ENCODE measurements at places on chromosomes 13 and 19. TPM values are rescaled to one million over a fixed set of nuclear protein-coding genes. Genes with fewer than 3 reads are reported as not detected.

- peaks cover 68% of the 10 kb centered on the region for H3K4me1 ChIP-seq
- peak; percentile 84 for DNase-seq
- peak overlapping the region; percentile 92 for H3K27ac ChIP-seq
- no peaks in the 10 kb centered on the region for H3K27me3 ChIP-seq
- peak overlapping the region; percentile 97 for H3K4me3 ChIP-seq
These were observed 9.8 kb upstream of the CIRBP start for GRCh38 chr19:1259206-1259875.

DNA sequence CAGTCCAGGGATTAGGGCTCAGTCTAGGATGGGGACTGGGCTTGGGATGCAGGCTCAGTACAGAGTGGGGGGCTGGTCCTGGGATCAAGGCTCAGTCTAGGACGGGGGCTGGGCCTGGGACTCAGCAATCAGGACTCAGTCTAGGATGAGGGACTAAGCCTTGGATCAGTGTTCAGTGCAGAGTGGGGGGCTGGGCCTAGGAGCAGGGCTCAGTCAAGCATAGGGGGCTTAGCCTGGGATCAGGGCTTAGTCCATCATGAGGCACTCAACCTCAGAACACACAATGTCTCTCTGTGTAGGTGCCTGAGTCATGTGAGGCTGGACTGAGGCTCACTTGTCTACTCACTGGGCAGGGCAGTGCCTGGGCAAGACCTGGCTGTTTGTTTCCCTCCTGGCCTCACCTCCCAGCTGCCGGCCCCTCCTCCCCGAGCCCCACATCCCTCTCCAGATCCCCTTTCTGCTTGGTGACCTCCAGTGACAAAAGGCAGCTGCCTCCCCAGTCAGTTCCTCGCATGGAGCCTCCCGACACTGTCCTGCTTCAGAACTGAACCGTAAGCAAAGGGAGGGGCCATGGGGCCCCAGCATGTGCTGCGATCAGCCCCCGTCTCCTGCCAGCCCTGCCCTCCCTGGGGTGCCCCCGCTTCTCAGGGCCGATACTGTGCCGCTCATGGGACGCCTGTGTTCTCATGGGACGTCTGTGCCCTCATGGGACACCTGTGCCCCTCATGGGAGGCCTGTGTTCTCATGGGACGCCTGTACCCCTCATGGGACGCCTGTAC is 6.5 kb upstream of the S1PR4 start:
- no peak for DNase-seq
- peak overlapping the region; percentile 46 for H3K27ac ChIP-seq
- H3K36me3 ChIP-seq = peaks cover 8% of the 10 kb centered on the region
- peaks cover 32% of the 10 kb centered on the region for H3K4me1 ChIP-seq

GRCh38 chr19:45825917-45826893 is 11.1 kb upstream of the RSPH6A start:
- H3K36me3 ChIP-seq = peaks cover 56% of the 10 kb centered on the region
- H3K4me3 ChIP-seq = no peak overlapping the region
- no peak overlapping the region for H3K27ac ChIP-seq
- DNase-seq = no peak

DNA sequence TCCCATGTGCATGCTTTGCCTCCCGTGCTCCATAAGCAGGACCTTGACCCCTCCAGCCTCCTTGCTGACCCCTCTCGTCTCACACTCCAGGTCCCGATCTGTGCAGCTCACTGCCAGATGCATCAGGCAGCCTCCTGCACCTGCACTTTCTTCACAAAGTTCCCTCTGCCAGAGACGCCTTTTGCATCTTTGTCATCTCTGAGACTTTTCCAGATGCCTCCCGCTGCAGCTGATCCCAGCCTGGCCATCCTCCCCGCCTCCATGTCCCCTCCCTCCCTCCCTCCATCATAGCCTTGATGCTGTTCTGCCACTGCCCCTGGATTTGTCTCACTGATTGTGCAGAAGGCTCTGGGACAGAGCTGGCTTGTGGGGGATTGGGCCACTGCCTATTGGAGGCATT is 29.9 kb downstream of the PPP1R37 start:
- no peaks in the 10 kb centered on the region for H3K27me3 ChIP-seq
- DNase-seq = no peak

- no peaks in the 10 kb centered on the region for H3K36me3 ChIP-seq
- H3K27ac ChIP-seq = no peak overlapping the region
- DNase-seq = no peak
- H3K27me3 ChIP-seq = no peaks in the 10 kb centered on the region
- no peaks in the 10 kb centered on the region for H3K4me1 ChIP-seq
These were observed 126.0 kb downstream of the TUBA3C start for GRCh38 chr13:19055611-19056010.

GRCh38 chr19:54677217-54677616 is 14.4 kb downstream of the LILRB4 start:
- no peak overlapping the region for H3K4me3 ChIP-seq
- no peak overlapping the region for H3K27ac ChIP-seq
- H3K36me3 ChIP-seq = no peaks in the 10 kb centered on the region
- no peak for DNase-seq
- H3K27me3 ChIP-seq = peaks cover 2% of the 10 kb centered on the region

DNA sequence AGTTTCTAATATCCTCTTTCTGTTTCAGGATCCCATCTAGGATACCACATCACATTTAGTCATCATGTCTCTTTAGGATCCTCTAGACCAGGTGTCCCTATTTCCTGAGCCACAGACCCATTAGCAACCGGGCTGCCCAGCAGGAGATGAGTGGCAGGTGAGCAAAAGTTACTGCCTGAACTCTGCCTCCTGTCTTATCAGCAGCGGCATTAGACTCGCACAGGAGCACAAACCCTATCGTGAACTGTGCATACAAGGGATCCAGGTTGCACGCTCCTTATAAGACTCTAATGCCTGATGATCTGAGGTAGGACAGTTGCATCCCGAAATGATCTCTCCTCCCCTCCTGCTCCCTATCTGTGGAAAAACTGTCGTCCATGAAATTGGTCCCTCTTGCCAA is 7.8 kb upstream of the CEBPG start:
- DNase-seq = no peak
- no peaks in the 10 kb centered on the region for H3K4me1 ChIP-seq
- no peaks in the 10 kb centered on the region for H3K36me3 ChIP-seq
- peaks cover 16% of the 10 kb centered on the region for H3K27me3 ChIP-seq

DNA sequence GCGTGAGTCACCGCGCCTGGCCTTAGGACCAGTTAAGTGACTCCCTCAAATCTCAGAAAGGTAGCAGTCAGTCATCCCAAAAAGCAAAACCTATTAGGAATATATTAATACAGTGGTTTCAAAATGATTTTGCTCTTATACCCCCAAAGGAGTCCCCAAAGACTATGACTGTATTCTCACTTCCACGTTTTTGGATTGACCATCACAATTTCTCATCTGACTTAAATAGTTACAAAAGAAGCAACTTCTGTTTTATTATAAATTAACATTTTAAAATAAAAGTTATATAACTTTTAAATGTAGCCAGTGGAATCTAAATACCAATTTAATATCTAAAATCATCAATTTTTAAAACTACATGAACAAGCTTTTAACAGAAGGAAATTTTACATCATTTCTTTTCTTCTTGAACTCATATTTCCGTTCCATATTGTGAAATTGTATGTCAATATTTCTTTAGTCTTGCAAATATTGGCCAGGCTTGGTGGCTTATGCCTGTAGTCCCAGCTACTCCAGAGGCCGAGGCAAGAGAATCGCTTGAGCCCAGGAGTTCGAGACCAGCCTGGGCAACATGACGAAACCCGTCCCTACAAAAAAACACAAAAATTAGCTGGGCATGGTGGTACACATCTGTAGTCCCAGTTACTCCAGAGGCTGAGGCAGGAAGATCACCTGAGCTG is 1.5 kb upstream of the SPART start:
- peaks cover 24% of the 10 kb centered on the region for H3K4me1 ChIP-seq
- H3K27ac ChIP-seq = no peak overlapping the region
- no peaks in the 10 kb centered on the region for H3K36me3 ChIP-seq
- H3K27me3 ChIP-seq = peaks cover 4% of the 10 kb centered on the region

GRCh38 chr19:43759515-43759914 is 4.8 kb upstream of the SMG9 start:
- no peak for DNase-seq
- H3K4me3 ChIP-seq = no peak overlapping the region
- H3K27me3 ChIP-seq = no peaks in the 10 kb centered on the region
- no peak overlapping the region for H3K27ac ChIP-seq
- H3K36me3 ChIP-seq = peaks cover 32% of the 10 kb centered on the region

- peaks cover 26% of the 10 kb centered on the region for H3K4me1 ChIP-seq
- H3K27ac ChIP-seq = no peak overlapping the region
- peaks cover 15% of the 10 kb centered on the region for H3K27me3 ChIP-seq
- no peak overlapping the region for H3K4me3 ChIP-seq
- no peak for DNase-seq
- no peaks in the 10 kb centered on the region for H3K36me3 ChIP-seq
These were observed 920 bp upstream of the SIGLEC7 start for GRCh38 chr19:51141181-51141580.

- H3K27ac ChIP-seq = no peak overlapping the region
- H3K27me3 ChIP-seq = no peaks in the 10 kb centered on the region
- H3K4me3 ChIP-seq = no peak overlapping the region
- H3K36me3 ChIP-seq = no peaks in the 10 kb centered on the region
These were observed 22.9 kb downstream of the LRCH1 start for GRCh38 chr13:46575818-46576221.

DNA sequence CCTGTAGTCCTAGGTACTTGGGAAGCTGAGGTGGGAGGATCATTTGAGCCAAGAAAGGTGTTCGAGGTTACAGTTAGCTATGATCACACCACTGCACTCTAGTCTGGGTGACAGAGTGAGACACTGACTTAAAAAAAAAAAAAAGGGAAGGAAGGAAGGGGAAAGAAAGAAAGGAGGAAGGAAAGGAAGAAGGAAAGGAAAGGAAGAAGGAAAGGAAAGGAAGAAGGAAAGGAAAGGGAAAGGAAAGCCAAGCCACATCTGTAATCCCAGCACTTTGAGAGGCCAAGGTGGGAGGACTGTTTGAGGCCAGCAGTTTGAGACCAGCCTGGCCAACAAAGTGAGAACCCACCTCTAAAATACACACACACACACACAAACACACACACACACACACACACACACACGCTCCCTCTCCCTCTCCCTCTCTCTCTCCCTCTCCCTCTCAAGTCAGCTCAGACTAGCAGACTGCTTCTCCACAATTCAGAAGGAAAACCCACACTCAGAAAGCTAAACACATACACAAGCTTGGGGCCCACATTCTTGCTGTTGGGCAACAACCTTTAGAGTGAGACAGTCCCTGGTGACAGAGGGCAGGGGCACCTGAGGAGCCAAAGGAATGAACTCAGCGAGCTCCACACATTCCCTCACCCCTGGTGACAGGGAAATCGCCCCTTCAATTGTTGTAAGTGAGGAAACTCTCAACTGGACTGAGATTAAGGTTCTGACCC is 2.7 kb downstream of the ZNF709 start:
- peak overlapping the region; percentile 45 for H3K27ac ChIP-seq
- H3K4me1 ChIP-seq = peaks cover 40% of the 10 kb centered on the region
- H3K4me3 ChIP-seq = peak overlapping the region; percentile 22
- H3K36me3 ChIP-seq = peaks cover 11% of the 10 kb centered on the region
- no peaks in the 10 kb centered on the region for H3K27me3 ChIP-seq
- DNase-seq = no peak

DNA sequence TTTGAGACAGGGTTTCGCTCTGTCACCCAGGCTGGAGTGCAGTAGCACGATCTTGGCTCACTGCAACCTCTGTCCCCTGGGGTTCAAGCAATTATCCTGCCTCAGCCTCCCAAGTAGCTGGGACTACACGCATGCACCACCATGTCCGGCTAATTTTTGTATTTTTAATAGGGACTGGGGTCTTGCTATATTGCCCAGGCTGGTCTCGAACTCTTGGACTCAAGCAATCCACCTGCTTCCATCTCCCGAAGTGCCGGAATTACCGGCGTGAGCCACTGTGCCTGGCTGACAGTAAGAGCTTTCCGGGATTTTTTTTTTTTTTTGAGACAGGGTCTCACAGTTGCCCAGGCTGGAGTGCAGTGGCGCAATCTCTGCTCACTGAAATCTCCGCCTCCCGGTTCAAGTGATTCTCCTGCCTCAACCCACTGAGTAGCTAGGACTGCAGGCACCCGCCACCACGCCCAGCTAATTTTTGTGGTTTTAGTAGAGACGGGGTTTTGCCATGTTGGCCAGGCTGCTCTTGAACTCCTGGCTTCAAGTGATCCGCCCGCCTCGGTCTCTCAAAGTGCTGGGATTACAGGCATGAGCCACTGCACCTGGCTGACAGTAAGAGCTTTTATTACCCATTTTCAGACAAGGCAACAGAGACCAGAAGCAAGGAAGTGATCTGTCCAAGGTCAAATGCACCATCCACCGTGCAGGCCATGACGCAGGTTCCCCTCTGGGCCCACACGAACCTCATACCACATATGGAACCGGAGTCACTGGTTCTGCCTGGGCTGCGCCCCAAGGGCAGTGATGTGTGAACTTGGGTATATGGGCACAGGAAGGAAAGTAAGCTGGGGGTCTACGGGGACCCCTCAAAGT is 21.0 kb downstream of the RFX1 start:
- no peak overlapping the region for H3K4me3 ChIP-seq
- H3K27me3 ChIP-seq = no peaks in the 10 kb centered on the region
- peaks cover 33% of the 10 kb centered on the region for H3K36me3 ChIP-seq
- H3K27ac ChIP-seq = peak overlapping the region; percentile 98

- H3K4me3 ChIP-seq = no peak overlapping the region
- H3K27ac ChIP-seq = no peak overlapping the region
- peaks cover 2% of the 10 kb centered on the region for H3K27me3 ChIP-seq
- no peaks in the 10 kb centered on the region for H3K36me3 ChIP-seq
These were observed 59.6 kb upstream of the ZNF599 start for GRCh38 chr19:34832581-34833112.

- no peak for DNase-seq
- no peaks in the 10 kb centered on the region for H3K36me3 ChIP-seq
- H3K27me3 ChIP-seq = no peaks in the 10 kb centered on the region
- H3K4me3 ChIP-seq = no peak overlapping the region
- H3K4me1 ChIP-seq = no peaks in the 10 kb centered on the region
These were observed 308.3 kb downstream of the DNAJC15 start for GRCh38 chr13:43331672-43332071.

- no peak for DNase-seq
- no peaks in the 10 kb centered on the region for H3K27me3 ChIP-seq
- no peak overlapping the region for H3K27ac ChIP-seq
- H3K36me3 ChIP-seq = no peaks in the 10 kb centered on the region
- H3K4me1 ChIP-seq = no peaks in the 10 kb centered on the region
These were observed 1297.4 kb downstream of the PCDH9 start for GRCh38 chr13:65932587-65933239.

- DNase-seq = peak; percentile 46
- H3K27ac ChIP-seq = peak overlapping the region; percentile 81
- peaks cover 26% of the 10 kb centered on the region for H3K27me3 ChIP-seq
- H3K4me3 ChIP-seq = peak overlapping the region; percentile 34
- no peaks in the 10 kb centered on the region for H3K36me3 ChIP-seq
- peaks cover 33% of the 10 kb centered on the region for H3K4me1 ChIP-seq
These were observed 14.3 kb downstream of the ERICH4 start for GRCh38 chr19:41457241-41457640.

The UPF3A gene
- 58.8 TPM for total RNA-seq

The PRKCG gene
- not detected for total RNA-seq

The OR7G2 gene
- total RNA-seq = not detected

The TNFSF13B gene
- total RNA-seq = 3.1 TPM

The ZNF20 gene
- 4.1 TPM for total RNA-seq

The CCDC8 gene
- total RNA-seq = not detected

The KLK14 gene
- total RNA-seq = not detected

The SERTM1 gene
- total RNA-seq = not detected

Data from activated CD8-positive, alpha-beta T cell treated with anti-CD3 and anti-CD28 coated beads, Interleukin-2, amount 10 ng/mL, durations not matched to agents 7 days and 5 days (primary cell).